ENCODE measurements at places on chromosomes 3 and 15.

- DNase-seq: no peak
These were observed 28.7 kb upstream of the TP63 start for GRCh38 chr3:189602471-189602870.

DNA sequence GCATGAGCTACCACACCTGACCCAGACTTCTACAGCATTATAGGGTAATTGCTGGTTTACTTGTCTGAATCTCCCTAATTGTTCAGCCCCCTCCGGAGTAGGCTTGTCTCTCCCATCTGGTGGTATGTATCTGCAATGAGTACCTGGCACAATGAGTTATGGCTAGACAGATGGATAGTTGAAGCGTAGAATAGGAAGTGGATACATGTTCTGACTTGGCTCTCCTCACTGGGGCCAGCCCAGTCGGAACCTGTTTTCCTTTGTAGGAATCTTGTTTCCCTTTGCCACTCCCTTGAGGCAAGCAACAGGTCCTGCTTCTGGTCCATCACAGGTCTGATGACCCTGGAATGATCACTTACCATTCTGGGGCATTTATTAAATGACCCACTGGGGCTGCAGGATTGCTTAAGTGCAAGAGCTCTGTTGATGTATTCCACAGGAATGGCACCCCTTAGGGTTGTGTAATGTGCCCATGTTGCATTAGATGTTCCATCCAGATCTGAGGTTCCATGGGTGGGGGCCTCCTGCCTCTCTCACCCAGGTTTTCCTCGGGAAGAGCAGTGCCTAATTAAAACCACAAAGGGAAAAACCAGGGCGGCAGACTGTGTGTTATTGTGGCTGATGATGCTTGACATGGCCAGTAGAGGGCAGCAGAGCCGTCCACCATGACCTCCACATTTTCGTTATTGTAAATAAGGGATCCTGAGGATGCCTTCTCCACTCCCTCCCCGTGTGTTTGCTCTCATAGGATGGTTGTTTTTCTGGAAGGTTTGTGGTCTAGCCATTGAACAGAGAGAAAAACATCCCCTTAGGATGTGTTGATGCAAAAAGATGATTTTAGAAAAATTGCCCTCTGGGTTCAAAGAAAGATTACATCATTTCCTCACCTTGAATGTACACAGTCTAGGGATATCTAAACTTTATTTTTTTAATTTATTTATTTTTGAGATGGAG, 58.0 kb downstream of the CMTM8 start:
- DNase-seq: peak; percentile 73

DNA sequence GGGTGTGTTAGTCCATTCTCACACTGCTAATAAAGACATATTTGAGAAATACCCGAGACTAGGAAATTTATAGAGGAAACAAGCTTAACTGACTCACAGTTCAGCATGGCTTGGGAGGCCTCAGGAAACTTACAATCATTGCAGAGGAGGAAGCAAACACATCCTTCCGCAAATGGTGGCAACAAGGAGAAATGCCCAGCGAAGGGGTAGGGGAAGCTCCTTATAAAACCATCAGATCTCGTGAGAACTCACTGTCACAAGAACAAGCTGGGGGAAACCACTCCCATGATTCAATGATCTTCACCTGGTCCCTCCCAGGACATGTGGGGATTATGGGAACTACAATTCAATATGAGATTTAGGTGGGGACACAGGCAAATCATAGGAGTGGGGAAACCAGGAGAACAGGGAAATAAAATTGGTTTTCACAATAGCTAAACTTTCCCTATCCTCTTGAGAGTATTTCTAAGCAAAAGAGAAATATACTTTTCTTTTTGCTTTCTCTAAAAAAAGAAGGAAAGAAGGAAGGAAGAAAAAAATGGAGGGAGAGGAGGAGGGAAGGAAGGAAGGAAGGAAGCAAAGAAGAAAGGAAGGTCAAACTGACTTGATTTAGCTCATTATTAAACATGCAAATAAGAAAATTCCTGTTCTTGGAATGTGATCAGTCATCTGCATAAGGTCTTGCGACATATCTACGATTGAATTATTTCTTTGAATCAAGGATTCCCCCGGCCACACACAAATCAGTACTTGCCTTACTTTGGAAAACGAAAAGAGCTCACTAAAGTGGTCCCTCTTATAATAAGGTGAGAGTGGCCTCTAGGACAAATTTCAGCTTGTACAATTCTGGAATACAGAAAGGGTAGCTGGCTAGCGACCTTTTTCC, 75.2 kb downstream of the LIPC start:
- DNase-seq: no peak

DNA sequence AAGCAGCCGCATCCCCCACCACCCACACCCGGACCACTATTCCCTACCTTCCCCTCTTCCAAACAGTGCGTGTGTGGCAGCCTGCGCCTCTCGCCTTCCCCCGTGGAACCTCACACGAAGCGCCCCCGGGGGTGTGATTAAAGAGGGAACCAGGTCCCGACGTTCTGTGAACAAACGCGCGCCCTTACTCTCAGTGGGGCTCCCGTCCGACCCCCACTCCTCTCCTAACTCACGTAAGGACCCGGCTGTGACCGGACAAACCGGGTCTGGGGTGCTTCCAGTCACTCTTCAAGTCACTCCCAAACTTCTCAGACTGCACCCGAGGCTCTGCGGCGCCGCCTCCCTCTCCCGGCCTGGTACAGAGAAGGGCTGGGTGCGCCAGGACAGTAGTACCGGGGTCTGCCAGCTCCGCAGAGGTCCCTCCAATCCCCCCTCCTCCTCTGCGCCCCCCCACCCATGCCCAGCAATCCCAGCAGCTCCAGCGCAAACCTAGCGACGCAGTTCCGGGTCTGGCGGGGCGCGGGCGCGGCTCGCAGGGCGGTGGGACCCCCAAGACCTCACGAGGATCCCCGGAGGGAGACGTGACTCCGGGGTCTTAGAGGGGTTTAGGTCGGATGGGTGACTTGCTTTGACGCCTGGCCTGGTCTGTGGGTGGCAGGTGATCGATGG, 574 bp downstream of the DUOXA1 start:
- no peak for DNase-seq

- no peak for DNase-seq
These were observed 20.2 kb downstream of the CPOX start for GRCh38 chr3:98573181-98573728.

GRCh38 chr3:128619146-128619890, 31.3 kb downstream of the RPN1 start:
- DNase-seq: no peak

DNA sequence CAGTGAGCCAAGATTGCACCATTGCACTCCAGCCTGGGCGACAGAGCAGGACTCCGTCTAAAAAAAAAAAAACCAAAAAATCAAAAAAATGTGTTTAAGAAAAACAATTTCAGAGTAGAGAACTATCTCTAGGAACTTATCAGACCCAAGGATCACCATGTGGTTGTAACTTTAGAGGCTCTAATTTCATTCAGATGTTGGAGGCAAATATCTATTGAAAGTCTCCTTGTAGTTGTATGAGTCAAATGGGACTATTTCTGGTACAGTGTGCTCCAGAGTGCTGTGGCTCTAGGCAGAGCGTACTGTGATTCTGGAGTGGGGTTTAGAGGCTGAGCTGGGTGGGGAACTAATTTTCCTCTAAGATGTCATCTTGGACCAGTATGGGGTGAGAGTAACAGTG, 398.7 kb downstream of the SHQ1 start:
- no peak for DNase-seq
